ENCODE measurements at places on chromosomes 13 and 19. TPM values are rescaled to one million over a fixed set of nuclear protein-coding genes. Genes with fewer than 3 reads are reported as not detected.

GRCh38 chr19:17855280-17856152 lies 4.2 kb upstream of the RPL18A start:
- DNase-seq: peak; percentile 81

The PRR22 gene
- 0.86 TPM for total RNA-seq

The SNAPC2 gene
- total RNA-seq: 10.3 TPM

DNA sequence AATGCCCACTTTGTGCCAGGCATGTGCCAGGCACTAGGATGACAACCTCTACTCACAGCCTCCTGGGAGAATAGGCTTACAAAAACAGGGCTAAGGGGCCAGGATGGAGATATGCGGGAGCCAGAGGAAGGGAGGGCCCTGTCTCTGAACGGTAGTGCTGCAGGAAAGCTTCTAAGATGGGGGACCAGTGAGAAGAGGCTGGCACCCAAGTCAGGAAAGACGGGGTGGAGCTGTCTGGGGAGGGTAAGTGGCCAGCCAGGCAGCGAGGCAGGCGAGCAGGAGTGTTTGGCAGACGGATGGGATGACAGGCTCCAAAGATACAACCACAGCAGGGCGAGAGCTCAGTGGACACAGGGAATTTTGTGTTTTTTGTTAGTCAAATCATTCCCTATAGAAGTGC lies 44.7 kb upstream of the GPI start:
- peak; percentile 25 for DNase-seq

The ZNF625 gene
- total RNA-seq: 5.1 TPM
